CD4-positive, alpha-beta T cell treated with Interleukin-21 for 1 hour (primary cell): ENCODE measurements at places on chromosomes 7 and 10.
A peak's percentile ranks its signal among the peaks of the same experiment; 100 is the strongest.

GRCh38 chr7:74579800-74580685 lies 77.5 kb upstream of the GTF2I start:
- DNase-seq, result no peak

DNA sequence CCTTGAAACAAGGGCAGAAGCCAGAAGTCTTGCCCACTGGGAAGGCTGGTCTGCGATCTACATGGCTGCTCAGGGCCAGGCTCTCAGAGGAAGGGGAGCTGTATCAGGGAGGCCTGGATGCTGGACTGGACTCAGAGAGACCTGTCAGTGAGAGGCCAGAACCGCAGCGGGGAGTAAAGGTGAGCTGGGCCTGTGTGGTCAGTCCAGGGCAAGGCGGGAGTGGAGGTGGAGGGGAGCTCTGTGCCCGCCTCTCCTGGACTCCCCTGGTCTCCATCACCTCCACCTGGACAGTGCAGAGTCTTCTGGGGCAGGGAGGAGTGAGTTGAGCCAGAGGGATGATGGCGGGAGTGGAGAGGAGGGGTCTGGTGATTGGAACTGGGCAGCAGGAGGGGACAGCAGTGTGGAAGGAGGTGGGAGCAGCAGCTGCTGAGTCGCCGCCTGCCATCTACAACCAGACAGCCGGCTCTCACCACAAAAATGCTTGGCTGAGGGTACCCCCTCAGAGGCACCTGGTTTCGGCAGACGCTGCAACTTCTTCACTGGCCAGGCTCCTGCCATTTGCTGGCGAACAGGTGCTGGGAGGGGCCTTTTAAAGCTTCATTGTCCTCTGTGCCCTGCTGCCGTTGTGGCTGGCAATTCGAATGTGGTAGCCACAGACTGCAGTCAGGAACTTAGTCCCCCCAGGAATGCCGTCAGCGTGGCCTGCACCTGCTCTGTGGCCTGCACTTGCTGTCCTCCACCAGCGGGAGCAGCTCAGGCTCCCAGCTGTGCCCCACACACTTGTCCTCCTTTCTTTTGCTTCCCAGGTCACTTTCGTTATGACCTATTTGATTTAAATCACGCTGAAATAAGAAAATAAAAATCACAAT lies 3.5 kb downstream of the RASSF4 start:
- DNase-seq, result no peak

- no peak for DNase-seq
Observed at GRCh38 chr7:131605280-131605878, 49.0 kb upstream of the PODXL start.

DNA sequence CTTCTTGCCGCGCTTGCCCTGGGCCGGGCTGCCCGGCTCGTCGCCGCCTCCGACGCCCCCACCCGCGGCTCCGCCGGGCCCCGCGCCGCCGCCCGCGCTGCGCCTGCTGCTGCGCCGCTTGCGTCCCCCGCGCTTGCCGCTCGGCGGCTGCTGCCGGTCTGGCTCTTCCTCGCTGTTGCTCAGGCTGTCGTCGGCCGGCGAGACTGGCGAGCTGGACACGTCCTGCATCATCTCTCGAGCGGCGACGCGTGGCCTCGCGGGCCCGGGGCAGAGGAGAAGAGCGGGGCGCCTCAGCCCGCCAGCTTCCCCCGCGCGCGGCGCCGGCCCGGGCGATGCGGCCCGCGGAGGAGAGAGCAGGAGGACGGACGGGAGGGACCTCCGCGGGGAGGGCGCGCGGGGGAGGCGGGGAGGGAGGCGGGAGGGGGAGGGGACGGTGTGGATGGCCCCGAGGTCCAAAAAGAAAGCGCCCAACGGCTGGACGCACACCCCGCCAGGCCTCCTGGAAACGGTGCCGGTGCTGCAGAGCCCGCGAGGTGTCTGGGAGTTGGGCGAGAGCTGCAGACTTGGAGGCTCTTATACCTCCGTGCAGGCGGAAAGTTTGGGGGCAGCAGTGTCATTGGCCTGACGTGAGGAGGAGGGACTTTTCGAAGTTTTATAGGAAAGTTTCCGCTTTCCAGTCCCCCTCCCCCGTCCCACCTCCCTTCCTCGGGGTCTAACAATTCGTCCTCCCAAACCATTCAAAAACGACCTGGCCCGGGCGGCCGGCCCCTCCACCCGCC lies at the start of gene TWIST1:
Gene TWIST1, minus strand, starts transcription at position 546 of the 779 bp plus-strand sequence. Its CDS starts 315 bp downstream, at position 231.
- no peak for DNase-seq

- DNase-seq, result no peak
Observed at GRCh38 chr10:101783736-101784118, 481 bp upstream of the NPM3 start.

- no peak for DNase-seq
Observed at GRCh38 chr7:28847681-28848080, 110.4 kb downstream of the TRIL start.

GRCh38 chr7:29269935-29270334 lies 75.4 kb downstream of the CHN2 start:
- no peak for DNase-seq

- no peak for DNase-seq
Observed at GRCh38 chr7:26992670-26993069, 103.1 kb downstream of the HOXA1 start.

DNA sequence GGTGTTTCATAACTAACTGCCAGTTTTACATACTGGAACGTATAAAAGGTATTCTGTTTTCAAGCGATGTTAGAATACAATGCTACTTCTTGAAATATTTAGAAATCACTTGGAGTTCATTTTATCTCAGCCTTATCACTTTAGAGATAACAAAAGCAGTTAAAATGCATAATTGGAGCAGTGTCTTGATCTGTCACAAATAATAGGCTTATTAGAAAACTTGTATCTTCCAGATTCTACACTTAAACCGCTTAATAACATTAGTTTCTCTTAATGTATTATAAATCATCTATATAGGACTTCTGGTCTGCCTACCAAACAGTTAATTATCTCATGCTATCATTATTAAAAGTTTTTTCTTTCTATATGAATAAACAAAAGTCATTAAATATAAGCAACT lies 104.4 kb downstream of the TAF3 start:
- DNase-seq, result no peak

DNA sequence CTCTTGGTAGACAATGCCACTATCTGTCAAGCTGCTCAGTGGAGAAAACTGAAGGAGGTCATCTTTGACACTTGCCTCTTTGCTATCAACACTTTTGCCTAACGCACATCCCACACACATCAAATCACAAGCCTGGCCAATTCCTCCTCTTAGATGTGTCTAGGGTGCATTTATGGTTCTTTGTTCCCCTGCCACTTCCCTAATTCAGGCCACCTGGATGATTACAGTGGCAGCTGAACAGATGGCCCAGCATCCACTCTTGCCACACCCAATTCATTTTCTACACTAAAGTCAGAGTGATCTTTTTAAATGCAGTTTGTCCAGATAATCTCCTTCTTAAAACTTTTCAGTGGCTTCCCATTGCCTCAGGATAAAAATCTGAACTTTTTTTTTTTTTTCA lies 58.6 kb downstream of the LAMB4 start:
- DNase-seq, result no peak

DNA sequence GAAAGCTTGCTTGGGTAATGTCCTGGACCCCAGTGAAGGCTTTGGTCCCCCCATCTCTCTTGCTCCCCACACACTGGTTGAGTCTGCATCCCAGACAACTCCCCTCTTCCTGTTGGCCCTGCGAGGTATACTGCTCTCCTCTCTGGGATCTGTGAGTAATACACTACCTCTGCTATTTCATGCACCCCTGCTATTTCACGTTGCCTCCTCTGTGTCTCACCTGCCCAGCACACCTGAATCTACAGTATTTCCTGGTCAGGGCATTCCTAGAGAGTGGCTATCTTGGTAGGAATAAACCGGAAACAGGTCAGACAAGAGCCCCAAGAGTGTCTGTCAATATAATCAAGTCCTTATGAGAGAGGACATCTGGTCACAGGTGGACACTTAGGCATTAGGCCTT lies 114.3 kb upstream of the ODAD2 start:
- DNase-seq, result no peak

DNA sequence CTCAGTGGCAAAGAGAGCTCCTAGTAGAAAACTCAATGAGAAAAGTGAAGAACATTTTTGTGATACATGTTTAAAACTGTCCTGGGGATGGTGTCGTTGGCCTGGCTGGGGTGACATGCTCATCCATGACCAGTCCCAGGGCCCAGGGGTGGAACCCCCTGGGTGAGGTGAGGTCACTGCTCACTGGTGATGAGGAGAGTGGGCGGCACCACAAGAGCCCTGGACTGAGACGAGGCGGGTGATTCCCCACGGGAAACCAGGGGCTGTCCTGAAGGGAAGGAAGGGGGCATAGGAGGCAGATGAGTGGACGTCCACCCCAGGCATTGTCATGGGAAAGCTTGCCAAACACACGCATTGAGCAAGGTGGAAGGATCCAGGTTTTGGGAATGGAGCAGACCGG lies 54.6 kb downstream of the HTR5A start:
- DNase-seq, result no peak

GRCh38 chr7:132940084-132940483 lies 141.8 kb downstream of the CHCHD3 start:
- DNase-seq, result no peak

DNA sequence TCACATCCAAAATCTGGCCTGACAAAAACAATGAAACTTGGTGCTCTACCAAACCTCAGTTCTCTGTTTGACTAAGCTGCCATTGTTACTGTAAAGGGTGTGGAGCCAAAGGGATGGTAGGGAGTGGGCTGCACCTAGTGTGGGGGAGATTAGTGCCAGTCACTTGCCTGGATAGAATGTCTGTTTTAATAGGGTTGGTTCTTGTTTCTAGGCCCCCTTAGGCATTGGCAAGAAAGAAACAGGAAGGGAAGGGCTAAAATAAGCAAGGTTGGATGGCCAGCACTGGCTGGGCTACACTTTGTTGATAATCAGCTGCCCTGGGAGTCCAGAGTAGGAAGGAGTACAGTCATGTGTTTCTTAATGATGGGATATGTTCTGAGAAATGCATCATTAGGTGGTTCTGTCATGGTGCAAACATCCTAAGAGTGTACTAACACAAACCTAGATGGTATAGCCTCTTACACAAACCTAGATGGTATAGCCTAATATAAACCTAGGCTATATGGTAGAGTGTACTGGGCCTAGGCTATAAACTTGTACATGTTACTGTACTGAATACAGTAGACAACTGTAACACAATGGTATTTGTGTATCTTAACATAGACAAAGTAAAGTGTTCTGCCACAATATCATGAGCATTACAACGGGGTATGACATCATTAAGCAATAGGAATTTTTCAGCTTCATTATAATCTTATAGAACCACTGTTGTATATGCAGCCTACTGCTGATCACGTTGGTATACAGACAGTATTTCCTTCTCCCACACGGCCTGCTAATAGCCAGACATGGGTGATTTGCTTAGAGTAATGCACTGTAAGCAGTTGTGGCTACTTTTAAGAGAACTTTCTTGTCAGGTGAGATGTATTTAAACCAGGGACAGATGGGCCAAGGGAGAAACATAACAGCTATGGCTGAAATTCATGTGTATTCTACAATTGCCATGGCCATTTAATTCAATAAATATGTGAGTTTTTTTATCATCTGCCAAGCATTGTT lies 15.4 kb downstream of the BBIP1 start:
- DNase-seq, result no peak

- DNase-seq, result no peak
Observed at GRCh38 chr7:117827862-117828261, 45.4 kb downstream of the CTTNBP2 start.

GRCh38 chr10:103653581-103654037 lies 160.1 kb downstream of the NEURL1 start:
- DNase-seq, result no peak

GRCh38 chr10:80513106-80513505 lies 24.6 kb upstream of the SH2D4B start:
- no peak for DNase-seq

- DNase-seq, result no peak
Observed at GRCh38 chr7:108324053-108325038, 131.9 kb downstream of the NRCAM start.

GRCh38 chr7:152424348-152425108 lies 11.3 kb downstream of the KMT2C start:
- no peak for DNase-seq

DNA sequence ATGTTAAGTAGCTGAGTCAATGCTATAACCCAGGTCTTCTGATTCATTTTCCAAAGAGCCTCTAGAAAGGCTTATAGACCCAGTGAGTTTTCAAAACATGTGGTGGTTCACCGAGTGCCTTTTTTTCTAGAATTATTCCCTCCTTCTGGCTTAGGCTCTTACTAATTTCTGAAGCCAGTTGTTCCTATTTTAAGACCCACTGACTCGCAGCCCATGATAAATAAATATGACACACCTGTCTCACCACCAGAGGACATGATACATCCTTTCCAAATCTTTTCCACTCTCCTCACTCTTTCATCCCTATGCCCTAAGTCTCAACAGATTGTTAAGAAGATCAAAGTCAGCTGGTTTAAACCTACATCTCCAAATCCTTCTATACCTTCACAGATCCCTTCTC lies 126.0 kb upstream of the WNT16 start:
- DNase-seq, result no peak

DNA sequence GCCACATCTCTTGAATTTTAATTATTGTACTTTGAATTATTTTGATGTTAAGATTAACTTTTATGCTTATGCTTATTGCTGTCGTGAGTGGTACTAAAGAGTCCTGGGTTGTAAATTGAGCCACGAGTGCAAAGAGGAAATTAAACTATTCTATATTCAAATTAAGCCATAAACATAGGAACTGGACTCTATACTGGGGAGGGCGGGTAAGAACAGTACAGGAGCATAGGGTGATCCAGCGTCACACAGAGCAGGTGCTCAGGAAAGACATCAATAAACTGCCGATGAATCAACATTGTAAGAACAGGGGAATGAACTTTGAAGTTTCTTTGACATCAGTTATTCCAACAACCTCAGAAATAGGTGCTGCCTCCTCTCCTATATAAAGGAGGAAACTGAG lies 219.6 kb downstream of the CACNB2 start:
- no peak for DNase-seq

- no peak for DNase-seq
Observed at GRCh38 chr10:69972981-69973397, 79.7 kb upstream of the MACROH2A2 start.

DNA sequence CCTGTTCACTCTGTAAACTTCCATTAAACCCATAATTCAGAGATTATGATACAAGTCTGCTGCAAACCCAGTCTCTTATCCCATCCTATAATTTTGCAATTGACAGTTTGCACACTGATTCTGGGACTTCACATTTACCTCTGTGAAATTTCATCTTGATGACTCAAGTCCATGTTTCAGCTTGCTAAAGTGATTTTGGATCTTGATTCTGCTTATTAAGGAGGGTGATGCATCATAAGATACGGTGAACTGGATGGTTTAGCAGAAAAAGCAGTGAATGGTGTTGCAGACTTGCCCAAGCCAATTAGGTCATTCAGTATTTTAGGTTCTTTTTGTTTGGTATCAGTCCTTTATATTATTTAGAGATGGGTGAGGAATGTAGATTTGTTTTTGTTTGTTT lies 125.5 kb upstream of the PODXL start:
- DNase-seq, result no peak

GRCh38 chr10:124719213-124719851 lies 24.8 kb downstream of the FAM53B start:
- peak; percentile 83 for DNase-seq
